ENCODE measurements at places on chromosomes 5 and 9. TPM values are rescaled to one million over a fixed set of nuclear protein-coding genes. Genes with fewer than 3 reads are reported as not detected.

- peaks cover 21% of the 10 kb centered on the region for H3K4me1 ChIP-seq
- no peak overlapping the region for H3K27ac ChIP-seq
- H3K27me3 ChIP-seq = no peaks in the 10 kb centered on the region
- no peak for DNase-seq
These were observed 5.7 kb downstream of the RCL1 start for GRCh38 chr9:4798281-4799032.

- no peak for DNase-seq
- H3K4me1 ChIP-seq = peaks cover 2% of the 10 kb centered on the region
- H3K4me3 ChIP-seq = no peak overlapping the region
These were observed 1078.8 kb downstream of the TAF11L14 start for GRCh38 chr5:18712936-18713485.

DNA sequence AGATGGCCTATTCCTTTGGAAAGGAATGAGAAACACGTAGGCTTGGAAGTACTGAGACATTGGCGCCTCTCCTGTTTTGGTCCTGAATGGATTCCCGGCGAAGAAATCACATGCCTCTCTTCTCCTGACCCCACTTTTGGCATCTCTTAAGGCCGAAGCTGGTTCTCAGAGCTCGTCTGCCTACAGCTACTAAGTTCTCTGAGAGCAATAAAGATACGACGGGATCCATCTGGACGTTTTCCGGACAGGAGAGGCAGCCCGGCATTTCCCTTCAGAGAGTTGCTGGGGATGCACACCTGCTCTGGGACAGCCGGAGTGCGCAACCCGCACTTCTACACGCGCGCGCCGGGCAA is 336.8 kb upstream of the PUM3 start:
- no peaks in the 10 kb centered on the region for H3K36me3 ChIP-seq
- peak overlapping the region; percentile 72 for H3K4me3 ChIP-seq
- no peak for DNase-seq
- peaks cover 54% of the 10 kb centered on the region for H3K27me3 ChIP-seq

DNA sequence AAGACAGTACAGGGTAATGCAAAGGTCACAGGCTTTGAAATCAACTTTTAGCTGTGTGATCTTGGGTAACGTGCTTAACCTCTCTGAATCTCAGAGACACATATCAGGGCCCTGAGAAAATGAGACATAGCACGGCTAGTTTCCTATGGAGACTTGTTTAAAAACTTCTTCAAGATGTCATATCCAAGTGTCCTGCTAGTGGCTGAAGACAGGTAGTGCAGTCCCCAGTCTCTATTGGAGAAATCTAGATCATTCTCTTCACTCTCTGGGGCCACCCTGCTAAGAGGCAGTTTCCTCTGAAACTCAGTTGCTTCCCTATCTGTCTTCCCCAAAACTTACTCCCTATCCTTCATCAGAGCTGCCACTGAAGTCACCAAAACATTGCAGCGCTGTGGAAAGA is 30.3 kb upstream of the GRXCR2 start:
- peaks cover 50% of the 10 kb centered on the region for H3K27me3 ChIP-seq
- H3K27ac ChIP-seq = no peak overlapping the region
- H3K4me1 ChIP-seq = peaks cover 3% of the 10 kb centered on the region
- peaks cover 1% of the 10 kb centered on the region for H3K36me3 ChIP-seq
- DNase-seq = no peak

- H3K4me3 ChIP-seq = no peak overlapping the region
- H3K36me3 ChIP-seq = peaks cover 19% of the 10 kb centered on the region
- H3K4me1 ChIP-seq = peaks cover 13% of the 10 kb centered on the region
- DNase-seq = no peak
- no peaks in the 10 kb centered on the region for H3K27me3 ChIP-seq
These were observed 116.6 kb downstream of the AOPEP start for GRCh38 chr9:94843134-94843533.

- H3K4me3 ChIP-seq = no peak overlapping the region
- H3K36me3 ChIP-seq = peaks cover 48% of the 10 kb centered on the region
- H3K4me1 ChIP-seq = no peaks in the 10 kb centered on the region
- no peak overlapping the region for H3K27ac ChIP-seq
- no peak for DNase-seq
- H3K27me3 ChIP-seq = no peaks in the 10 kb centered on the region
These were observed 91.9 kb downstream of the CAMSAP1 start for GRCh38 chr9:135815413-135815812.

DNA sequence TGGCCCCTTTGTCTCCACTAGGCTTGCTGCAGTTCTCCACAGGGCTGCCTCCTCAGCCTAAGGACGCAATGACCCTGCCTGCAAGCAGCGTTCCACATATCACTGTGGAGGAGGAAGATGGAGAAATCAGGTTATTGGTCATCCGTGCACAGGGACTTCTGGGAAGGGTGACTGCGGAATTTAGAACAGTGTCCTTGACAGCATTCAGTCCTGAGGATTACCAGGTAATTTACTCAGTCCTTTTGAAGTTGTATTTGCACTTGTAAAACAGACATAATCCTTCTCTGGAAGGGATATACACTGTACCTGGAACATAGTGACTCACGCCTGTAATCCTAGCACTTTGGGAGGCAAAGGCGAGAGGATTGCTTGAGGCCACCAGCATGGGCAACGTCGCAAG is 116.6 kb downstream of the ADGRV1 start:
- DNase-seq = no peak
- no peaks in the 10 kb centered on the region for H3K4me1 ChIP-seq
- H3K27ac ChIP-seq = peak overlapping the region; percentile 56
- H3K27me3 ChIP-seq = no peaks in the 10 kb centered on the region
- H3K4me3 ChIP-seq = no peak overlapping the region

GRCh38 chr9:104456831-104457230 is 47.2 kb upstream of the OR13F1 start:
- H3K4me1 ChIP-seq = no peaks in the 10 kb centered on the region
- H3K27ac ChIP-seq = no peak overlapping the region
- DNase-seq = no peak
- no peaks in the 10 kb centered on the region for H3K27me3 ChIP-seq

- no peak overlapping the region for H3K4me3 ChIP-seq
- H3K27ac ChIP-seq = no peak overlapping the region
- no peaks in the 10 kb centered on the region for H3K27me3 ChIP-seq
- no peak for DNase-seq
- H3K4me1 ChIP-seq = peaks cover 16% of the 10 kb centered on the region
These were observed 48.6 kb downstream of the PARP8 start for GRCh38 chr5:50715001-50715400.

DNA sequence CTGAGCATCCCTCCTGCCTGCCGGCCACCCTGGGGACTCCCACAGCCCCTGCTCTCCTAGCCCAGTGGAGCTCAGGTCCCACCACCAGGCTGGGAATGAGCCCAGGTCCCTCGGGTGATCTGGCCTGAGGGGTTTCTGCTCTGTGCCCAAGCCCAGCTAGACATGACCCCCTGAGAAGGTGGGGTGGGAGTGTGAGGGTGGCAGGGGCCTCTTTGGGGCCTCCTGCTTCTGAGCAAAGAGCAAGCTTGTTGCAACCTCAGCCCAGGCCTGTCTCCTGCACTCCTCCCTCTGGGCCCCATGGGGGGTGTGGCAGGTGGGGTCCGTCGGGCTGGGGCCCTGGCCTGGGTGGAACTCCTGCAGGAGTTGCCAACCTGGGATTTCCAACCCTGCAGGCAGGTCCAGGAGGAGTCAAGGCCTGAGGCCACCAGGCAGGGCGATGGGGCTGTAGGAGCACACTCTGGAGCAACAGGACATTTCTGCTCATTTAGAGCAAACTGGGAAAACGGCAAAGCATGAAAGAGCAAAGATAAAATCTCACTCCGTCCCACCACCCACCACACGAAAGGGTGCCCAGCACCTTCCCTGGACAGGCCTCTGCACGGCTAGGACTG is 11.4 kb upstream of the NRARP start:
- no peak overlapping the region for H3K27ac ChIP-seq
- peaks cover 9% of the 10 kb centered on the region for H3K4me1 ChIP-seq

DNA sequence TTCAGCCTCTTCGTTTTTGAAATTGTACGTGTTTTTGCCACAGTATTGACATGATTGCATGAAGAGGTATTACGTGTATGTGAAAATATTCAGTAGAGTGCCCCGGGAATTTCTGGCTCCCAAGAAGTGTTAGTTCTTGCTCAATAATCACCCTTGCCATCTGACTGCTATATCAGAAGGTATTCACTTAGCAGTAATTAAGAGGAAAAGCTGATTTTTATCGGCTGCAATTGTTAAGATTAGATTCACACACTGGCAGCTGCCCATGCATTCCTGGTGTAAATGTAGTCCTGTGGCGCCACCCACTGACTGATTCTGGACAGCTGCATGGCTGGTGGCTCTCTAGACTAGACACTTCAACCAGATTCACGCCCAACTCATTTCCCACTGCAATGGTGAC is 440.1 kb upstream of the ADAMTS16 start:
- H3K4me1 ChIP-seq = no peaks in the 10 kb centered on the region
- no peaks in the 10 kb centered on the region for H3K36me3 ChIP-seq
- peak; percentile 63 for DNase-seq
- no peak overlapping the region for H3K4me3 ChIP-seq
- H3K27ac ChIP-seq = no peak overlapping the region
- H3K27me3 ChIP-seq = peaks cover 13% of the 10 kb centered on the region

GRCh38 chr5:34522599-34523386 is 133.3 kb upstream of the RAI14 start:
- H3K27me3 ChIP-seq = no peaks in the 10 kb centered on the region
- peak; percentile 45 for DNase-seq
- no peak overlapping the region for H3K4me3 ChIP-seq
- peaks cover 16% of the 10 kb centered on the region for H3K4me1 ChIP-seq
- no peaks in the 10 kb centered on the region for H3K36me3 ChIP-seq

DNA sequence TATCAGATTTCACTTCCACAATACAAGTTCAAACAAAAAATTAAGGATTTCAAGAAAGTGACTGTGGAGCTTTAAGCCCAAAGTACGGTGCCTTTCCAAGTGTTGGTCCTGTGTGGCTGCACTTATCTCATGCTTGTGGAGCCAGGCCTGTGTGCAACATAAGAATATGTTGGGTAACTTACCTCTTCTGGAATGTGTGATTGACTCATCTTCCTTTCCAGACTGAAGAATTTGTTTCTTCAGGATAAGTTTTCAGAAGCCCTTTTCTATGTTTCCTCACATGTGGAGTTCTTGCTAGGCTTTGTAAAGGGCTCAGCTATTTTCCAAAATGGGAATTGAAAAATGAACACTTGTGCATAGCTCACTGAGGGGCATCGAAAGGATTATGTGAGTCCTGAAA is 485.1 kb upstream of the PAPPA start:
- no peak for DNase-seq
- H3K4me1 ChIP-seq = peaks cover 4% of the 10 kb centered on the region
- peaks cover 8% of the 10 kb centered on the region for H3K27me3 ChIP-seq
- no peak overlapping the region for H3K4me3 ChIP-seq
- H3K27ac ChIP-seq = no peak overlapping the region

DNA sequence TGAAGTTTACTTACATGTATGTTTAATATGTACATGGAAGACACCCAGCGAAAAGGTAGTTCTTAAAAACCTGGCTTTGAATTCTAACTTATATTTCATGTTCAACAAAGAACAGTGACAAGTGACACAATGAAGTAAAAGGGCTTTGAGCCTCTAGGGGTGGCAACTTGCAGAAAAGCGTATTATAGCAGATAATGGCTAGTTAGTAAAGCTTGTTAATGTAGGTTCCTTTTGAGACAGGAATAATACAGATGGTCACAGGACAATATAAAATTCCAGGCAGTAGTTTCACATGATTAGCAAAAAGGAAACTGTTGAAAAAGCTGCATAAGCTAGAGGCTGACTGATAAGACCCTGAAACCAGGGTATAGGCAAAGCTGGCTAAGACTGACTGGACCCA is 132.4 kb upstream of the FTMT start:
- H3K36me3 ChIP-seq = peaks cover 5% of the 10 kb centered on the region
- H3K4me3 ChIP-seq = no peak overlapping the region

- no peak overlapping the region for H3K27ac ChIP-seq
- H3K4me1 ChIP-seq = no peaks in the 10 kb centered on the region
- no peak overlapping the region for H3K4me3 ChIP-seq
- peaks cover 13% of the 10 kb centered on the region for H3K27me3 ChIP-seq
- no peaks in the 10 kb centered on the region for H3K36me3 ChIP-seq
- DNase-seq = no peak
These were observed 211.3 kb upstream of the HAPLN1 start for GRCh38 chr5:83931969-83932368.

DNA sequence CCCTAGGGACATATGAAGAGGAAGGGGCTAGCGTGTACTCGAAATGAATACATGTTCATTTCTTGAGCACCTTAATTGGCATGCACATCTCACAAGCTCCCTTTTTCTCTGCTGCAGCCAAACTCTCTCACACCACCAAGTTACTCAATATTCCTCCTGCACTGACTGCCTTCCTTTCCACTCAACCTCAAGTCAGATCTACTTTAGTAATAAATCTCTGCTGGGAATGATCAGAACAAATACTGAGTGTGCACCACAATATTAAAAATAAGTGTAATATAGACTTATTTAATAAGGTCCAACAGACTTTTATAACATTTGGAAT is 995.8 kb upstream of the WWC1 start:
- H3K36me3 ChIP-seq = no peaks in the 10 kb centered on the region
- H3K4me3 ChIP-seq = no peak overlapping the region
- H3K27ac ChIP-seq = no peak overlapping the region
- peaks cover 17% of the 10 kb centered on the region for H3K4me1 ChIP-seq
- H3K27me3 ChIP-seq = peaks cover 16% of the 10 kb centered on the region

GRCh38 chr9:21096172-21096900 is 18.6 kb upstream of the IFNB1 start:
- H3K4me3 ChIP-seq = no peak overlapping the region
- H3K27me3 ChIP-seq = no peaks in the 10 kb centered on the region
- peaks cover 7% of the 10 kb centered on the region for H3K4me1 ChIP-seq
- no peaks in the 10 kb centered on the region for H3K36me3 ChIP-seq

- H3K4me3 ChIP-seq = no peak overlapping the region
- H3K36me3 ChIP-seq = no peaks in the 10 kb centered on the region
- H3K27me3 ChIP-seq = no peaks in the 10 kb centered on the region
- DNase-seq = no peak
These were observed 11.9 kb downstream of the NKD2 start for GRCh38 chr5:1020452-1020961.

GRCh38 chr5:23482642-23483041 is 24.8 kb upstream of the PRDM9 start:
- no peaks in the 10 kb centered on the region for H3K36me3 ChIP-seq
- H3K27me3 ChIP-seq = no peaks in the 10 kb centered on the region
- no peak overlapping the region for H3K4me3 ChIP-seq
- H3K4me1 ChIP-seq = no peaks in the 10 kb centered on the region

DNA sequence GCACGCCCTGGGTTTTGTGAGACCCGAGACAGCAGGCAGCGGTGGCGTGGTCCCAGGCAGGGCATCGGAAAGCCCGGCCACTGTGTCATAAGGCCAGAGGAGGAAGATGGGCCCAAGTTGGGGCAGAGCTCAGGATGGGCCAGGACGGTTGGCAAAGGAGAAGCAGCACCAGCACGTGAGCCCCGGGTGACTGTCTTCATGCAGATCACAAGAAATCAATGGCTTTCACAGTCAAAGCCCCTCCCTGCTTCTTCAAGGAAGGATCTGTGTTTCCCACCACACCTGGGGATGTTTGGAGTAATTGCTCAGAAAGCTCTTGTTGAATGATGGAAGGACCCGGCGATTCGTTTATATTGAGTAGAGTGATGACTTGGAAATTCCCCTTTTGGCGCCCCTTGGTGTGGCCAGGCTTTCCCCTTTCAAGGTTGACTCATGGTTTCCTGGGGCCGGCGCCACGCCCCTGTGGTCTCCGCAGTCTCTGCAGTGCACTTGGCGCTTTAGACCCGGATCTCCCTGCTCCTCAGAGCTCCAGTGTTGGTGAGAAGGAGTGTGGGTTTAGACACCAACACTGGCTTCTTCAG is 52.1 kb downstream of the IL31RA start:
- no peaks in the 10 kb centered on the region for H3K36me3 ChIP-seq
- DNase-seq = no peak
- H3K27ac ChIP-seq = no peak overlapping the region
- no peak overlapping the region for H3K4me3 ChIP-seq
- no peaks in the 10 kb centered on the region for H3K27me3 ChIP-seq

PRR7 gene
- total RNA-seq = 11.7 TPM

PRELID2 gene
- 21.2 TPM for total RNA-seq

OR1N2 gene
- total RNA-seq = not detected

MAN2A1 gene
- 41.9 TPM for total RNA-seq

MEGF10 gene
- 12.5 TPM for total RNA-seq

STOM gene
- 11.0 TPM for total RNA-seq

CDC20B gene
- total RNA-seq = not detected
